ENCODE measurements at places on chromosomes 1 and 21.

- DNase-seq: peak; percentile 17
Measured at GRCh38 chr1:63557365-63557987, 34.2 kb downstream of the EFCAB7 start.

DNA sequence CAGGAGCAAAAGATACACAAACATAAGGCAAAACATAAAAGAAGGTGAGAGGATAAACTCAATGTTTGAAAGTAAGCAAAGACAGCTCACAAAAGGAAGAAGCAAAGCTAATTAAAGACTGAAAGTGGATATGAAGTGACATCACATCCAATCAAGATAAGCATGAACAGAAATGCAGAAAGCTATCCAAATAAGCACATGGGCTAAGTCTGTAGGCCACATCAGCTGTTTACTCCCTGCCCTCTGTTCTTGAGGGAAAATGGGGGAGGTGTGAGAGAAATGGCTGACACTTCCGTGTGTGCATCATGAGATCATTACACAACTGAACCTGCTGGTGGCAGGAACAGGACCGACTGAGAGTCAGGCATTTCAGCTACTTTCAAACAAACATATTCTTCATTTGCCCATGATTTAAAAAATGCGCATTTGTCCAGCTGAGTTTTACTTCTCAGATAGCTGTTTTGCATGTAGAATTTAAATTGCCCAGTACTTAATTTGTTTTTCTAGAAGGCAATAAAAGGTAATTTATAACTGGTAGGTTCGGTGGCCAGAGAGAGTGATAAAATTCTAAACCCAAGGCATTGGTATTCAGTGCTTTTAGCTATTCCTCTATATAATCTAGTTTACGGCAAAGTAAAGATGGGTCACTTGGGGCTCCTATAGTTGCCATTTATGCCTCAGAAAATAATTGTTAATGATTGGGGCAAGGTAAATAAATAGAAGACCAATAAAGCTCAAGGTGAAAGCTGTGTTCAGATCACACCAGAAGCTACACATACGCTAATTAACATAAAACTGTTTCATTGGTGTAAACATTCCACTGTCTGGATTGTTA is 27.2 kb upstream of the MAN1A2 start:
- no peak for DNase-seq

GRCh38 chr1:28893403-28894102 is 20.8 kb upstream of the EPB41 start:
- no peak for DNase-seq

DNA sequence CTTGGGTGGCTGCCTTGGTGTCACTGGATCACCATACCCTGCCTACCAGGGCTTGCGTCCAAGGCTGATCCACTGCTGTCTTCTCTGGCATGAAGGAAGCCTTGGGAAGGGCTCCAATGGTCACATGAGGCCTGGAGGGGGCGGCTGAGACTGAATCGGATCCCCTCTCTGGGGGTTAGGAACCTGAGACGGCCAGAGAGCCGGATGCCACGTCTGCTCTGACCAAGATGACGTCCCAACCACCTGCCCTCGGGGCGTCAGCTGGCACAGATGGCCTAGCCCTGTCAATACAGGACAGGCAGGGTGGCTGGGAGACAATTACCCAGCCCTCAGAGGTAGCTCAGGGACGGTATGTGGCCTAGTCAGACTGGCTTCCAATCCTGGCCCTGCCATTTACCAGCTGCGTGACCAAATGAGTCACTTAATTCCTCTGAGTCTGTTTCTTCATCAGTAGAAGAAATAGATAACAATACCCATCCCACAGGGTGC is 5.4 kb downstream of the TRIM62 start:
- peak; percentile 24 for DNase-seq

GRCh38 chr1:25924454-25924853 is 18.2 kb upstream of the STMN1 start:
- DNase-seq: no peak

DNA sequence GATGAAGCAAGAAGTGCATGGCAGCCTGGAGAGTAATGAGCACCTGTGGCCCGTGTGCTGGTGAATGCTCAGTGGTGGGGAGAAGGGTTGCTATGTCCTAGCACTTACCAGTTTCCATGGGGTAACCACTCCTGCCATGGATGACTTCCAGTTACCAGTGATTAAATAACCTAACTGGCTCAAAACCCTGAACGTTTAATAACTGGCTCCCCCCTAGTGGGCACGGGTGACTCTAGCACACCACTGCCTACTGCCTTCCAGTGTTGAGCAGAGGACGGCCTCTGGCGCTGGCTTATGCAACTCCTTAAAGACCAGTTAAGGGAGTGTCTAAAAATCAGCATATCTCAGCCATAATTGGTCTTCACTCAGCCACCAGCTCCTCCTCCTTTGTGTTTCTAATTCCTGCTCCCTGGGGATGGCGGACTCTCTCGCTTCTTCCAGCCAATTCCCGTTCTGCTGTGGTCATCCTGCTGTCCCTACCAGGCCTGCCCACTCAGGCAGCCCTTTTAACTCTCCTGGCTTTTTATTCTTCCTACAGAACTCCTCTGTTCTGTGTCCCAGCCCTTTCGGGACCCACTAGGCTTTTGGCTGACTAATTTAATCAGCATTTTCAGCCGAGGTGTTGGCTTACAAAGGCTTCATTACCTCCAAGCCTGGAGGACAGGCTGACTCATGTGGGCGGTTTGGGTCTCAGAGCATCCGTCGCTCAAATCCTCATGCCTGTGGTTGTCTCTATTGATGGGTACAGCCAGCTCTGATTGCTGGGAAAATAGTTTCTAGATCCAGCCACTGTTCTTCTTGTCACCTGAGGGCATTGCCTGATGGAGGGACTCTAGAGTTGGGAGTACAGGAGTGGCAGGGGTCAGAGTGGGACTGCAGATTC is 332.4 kb downstream of the CAMTA1 start:
- no peak for DNase-seq

- DNase-seq: no peak
Measured at GRCh38 chr1:186768906-186769305, 59.8 kb upstream of the PLA2G4A start.

- no peak for DNase-seq
Measured at GRCh38 chr1:17755120-17755519, at the start of gene ACTL8. ACTL8 (plus strand) TSS chr1:17755333; CDS start chr1:17823009, 67,676 bp downstream.
